ENCODE measurements at places on chromosomes 1 and 21.

DNA sequence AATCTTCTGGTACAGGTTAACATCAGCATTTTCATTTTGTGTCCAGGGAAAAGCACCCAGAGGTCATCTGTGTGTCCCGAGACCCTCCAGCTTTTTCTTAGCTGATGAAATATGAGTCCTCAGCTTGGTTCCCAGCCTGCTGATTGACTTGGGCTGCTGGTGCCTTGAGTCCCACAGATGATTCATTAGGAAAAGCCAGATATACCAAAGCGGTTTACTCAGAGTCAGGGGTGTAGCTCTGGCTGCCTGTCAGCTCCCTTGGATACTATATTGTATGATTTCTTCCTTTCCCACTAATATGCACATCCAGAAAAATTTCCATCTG is 43.7 kb upstream of the MAB21L3 start:
- peak; percentile 95 for DNase-seq

- DNase-seq: no peak
Measured at GRCh38 chr21:25371841-25372425, 235.3 kb downstream of the MRPL39 start.

GRCh38 chr1:109170035-109170764 is 43.5 kb upstream of the SARS1 start:
- DNase-seq: no peak

DNA sequence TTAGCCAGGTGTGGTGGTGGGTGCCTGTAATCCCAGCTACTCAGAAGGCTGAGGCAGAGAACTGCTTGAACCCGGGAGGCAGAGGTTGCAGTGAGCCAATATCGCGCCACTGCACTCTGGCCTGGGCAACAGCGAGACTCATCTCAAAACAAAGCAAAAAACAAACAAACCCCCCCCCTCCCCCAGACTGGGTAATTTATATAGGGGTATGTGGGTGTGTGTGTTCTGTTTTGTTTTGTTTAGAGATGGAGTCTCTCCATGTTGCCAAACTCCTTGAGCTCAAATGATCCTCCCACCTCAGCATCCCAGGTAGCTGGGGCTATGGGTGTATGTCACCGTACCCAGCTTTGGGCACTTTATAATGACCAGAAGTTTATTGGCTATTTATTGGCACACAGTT is 73.6 kb downstream of the SLC27A3 start:
- DNase-seq: no peak

DNA sequence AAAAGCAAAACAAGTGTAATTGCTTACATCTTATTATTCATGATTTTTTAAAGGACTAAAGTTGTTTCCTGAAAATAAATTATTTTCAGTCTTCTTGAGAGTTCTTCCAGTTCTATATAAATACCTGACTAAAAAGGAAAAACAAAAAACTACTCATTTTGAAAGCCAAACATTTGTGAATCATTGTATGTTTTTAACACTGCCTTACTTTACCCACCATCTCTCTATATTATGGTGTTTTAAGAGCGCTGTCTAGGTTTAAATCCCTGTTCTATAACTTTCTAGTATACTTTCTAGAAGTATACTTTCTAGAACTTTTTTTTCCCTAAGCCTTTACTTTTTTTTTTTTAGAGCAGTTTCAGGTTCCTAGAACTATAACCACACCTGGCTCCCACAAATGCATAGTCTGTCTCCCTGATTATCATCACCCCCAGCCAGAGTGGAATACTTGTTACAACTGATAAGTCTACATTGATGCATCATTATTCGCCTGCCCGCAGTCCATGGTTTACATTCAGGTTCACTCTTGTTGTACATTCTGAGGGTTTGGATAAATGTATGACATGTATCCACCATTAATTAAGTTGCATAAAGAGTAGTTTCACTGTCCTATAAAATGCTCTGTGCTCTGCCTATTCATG is 9.8 kb downstream of the RSBN1 start:
- no peak for DNase-seq

DNA sequence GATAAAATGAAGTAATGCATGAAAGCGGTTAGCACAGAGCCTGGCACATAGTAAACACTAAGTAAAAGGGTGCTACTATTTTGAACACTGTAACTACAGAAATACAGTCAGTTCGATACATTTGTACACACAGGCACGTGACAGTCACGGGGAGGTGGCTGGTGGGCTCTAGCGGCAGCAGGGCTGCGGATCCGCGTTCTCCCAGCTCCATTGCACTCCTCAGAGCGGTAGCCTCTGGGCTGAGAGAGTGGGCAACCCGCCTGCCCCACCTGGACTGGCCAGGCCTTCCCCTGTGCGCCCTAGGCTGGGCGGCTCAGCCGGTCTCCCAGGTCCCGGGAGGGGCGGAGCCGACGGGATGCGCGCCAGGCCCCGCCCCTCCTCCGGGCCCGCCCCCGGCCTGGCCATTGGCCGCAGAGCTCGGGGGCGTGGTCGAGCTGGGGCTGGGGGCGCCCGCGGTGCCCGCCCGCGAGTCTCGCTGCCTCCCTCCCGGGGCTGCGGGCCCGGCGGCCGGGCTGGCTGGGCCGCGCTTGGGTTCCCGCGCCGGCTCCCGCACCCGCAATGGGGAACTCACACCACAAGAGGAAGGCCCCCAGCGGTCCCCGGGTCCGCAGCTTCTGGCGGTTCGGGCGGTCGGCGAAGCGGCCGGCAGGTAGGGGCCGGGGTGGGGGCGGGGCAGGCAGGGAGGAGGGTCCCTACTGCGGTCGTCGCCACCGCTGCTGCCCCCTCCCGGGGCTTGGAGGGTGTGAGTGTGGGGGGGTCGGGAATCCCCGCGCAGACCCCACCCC is 51.2 kb upstream of the SYNC start:
- peak; percentile 43 for DNase-seq

GRCh38 chr1:152436593-152437496 is 22.8 kb upstream of the CRNN start:
- DNase-seq: peak; percentile 11

DNA sequence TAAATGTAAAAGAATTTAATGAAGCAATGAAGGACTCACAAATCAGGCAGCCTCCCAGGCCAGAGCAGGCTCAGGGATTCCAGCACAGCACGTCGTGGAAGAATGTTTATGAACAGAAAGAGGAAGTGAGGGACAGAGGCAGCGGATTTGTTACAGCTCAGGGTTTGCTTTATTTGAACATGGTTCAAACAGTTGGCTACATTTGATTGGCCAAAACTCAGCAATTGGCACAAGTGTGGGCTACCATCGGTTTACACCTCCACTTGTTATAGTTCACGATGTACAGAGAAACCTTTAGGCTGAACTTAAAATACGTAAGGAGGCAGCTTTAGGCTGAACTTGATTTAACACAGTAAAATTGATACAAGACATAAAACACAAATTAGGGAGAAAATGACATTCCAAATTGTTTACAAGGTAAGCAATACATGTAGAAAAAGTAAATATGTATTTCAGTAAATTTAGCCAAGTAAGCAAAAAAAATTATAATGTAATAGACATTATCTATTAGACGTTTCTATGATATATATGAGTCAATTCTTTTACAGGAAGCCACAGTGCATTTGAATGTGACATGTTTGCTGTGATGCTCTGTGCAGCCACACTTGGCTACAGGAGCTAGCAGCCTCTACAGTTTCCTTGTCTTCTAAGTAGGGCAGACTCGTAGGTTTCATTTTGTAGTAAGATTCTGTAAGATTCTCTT is 126.5 kb downstream of the ADSS2 start:
- DNase-seq: no peak

GRCh38 chr1:114509596-114510273 is 1.3 kb downstream of the TRIM33 start:
- DNase-seq: no peak

- DNase-seq: no peak
Measured at GRCh38 chr1:19367584-19368041, 55.5 kb downstream of the SLC66A1 start.

- no peak for DNase-seq
Measured at GRCh38 chr21:46456750-46457149, 1.9 kb upstream of the DIP2A start.

GRCh38 chr1:38269923-38270848 is 223.6 kb upstream of the POU3F1 start:
- no peak for DNase-seq

DNA sequence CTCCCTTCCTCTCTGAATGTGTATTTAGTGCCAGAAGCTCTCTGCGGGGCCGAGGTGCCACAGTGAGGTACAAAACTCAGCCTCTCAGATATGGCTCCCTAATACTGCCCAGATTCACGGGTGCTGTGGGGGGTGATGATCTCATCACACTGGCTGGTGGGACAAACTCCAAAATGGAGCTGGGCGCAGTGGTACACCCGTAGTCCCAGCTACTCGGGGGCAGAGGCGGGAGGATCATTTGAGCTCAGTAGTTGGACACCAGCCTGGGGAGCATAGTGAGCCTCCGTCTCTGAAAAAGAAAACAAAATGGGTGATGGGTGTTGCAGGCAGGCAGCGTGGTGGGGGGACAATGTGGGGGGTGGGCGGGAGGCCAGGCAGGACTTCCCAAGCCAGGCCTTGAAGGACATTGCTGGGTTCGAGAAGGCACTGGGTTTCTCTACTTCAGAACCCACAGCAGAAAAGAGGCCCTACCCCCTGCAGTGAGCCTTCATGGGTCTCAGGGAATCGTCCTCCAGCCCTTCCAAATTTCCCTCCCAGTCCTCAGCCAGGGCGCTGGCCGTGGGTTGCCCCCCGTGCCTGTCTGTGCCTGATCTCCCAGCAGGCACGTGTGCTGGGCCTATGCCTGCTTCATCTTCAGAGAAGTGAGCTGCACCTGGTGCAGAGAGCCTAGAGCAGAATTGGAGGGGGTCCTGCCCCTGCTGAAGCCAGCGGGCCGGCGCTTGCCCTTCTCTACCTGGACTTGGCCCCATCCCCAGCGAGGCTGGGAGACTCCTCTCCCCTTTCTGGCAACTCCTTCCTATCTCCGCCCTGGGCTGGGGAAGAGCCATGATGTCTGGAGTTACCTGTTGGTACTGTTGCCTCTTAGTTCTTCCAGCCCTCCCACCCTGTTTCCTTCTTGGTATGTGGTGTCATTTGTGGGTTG is 14.0 kb downstream of the H6PD start:
- DNase-seq: no peak

DNA sequence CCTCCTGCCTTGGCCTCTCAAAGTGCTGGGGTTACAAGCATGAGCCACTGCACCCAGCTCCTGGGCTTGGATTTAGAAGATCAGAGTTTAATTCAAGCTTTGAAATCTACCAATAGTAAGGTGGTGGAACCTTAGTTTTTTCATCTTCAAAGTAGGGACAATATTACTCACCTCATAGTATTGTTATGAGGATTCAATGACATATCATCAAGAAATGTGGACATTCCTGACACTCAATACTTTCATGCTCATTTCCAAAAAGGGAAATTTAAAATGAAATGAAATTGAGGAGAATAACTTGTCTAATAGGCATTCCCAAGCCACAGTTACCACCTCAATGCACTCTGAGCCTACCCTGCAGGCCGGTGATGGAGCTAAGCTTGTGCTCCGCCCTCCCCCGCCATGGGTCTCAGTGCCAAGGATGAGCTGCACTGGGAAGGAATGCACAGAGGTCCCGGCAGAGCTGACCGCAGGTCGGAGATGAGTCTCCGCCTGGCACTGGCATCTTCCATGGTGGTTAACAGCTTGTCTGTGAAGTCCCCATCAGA is 56.5 kb upstream of the BCAR3 start:
- DNase-seq: peak; percentile 97

GRCh38 chr21:29208682-29209059 is 78.2 kb downstream of the MAP3K7CL start:
- DNase-seq: peak; percentile 90

- peak; percentile 4 for DNase-seq
Measured at GRCh38 chr1:102732927-102733326, 375.4 kb downstream of the COL11A1 start.

DNA sequence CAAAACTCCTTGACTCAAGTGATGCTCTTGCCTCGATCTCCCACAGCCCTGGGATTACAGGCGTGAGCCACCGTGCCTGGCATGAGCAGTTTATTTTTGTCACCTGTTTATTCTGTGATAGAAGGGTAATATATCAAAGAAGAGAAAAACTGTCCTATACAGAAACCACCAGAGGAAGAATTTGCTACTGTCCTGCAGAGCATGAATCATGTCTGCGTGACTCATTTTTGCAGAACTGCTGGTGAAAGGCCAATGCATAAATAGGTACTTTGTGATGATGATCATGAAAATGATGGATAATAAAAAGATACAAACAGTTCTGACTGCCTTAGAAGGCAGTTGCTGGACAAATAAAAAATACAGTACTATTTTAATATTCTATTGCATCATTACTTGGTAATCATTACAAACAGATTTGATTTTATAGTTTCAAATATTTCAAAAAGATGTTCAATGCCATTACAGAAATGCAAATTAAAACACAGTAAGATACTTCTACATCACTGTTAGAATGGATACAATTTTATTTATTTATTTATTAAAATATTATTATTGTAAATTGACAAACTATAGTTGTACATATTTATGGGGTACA is 26.5 kb downstream of the RIPPLY3 start:
- DNase-seq: peak; percentile 72

DNA sequence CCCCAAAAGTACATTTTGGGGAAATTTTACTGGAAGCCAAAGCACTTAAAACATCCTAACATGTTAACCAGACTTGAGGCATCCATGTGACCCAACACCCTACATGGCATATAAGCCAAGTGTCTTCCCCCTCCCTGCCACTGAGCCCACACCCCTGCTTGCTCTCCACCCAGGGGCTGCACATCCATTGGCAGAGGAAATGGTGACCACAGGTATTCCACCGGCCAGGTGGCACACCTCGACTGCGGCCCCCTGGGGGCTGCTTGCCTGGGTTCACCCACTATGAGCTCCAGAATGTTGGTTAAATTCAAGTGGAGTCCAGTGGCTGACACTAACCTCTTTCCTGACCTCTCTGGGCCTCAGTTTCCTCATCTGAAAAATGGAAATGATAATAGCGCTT is 64.4 kb upstream of the FAM20B start:
- DNase-seq: no peak

GRCh38 chr1:202810193-202810614 is 550 bp upstream of the PCAT6 start:
- no peak for DNase-seq

- no peak for DNase-seq
Measured at GRCh38 chr1:246435421-246436041, 71.5 kb downstream of the SMYD3 start.

- DNase-seq: peak; percentile 34
Measured at GRCh38 chr1:167881786-167882185, 32.1 kb downstream of the ADCY10 start.
